Stimulated activated naive CD4-positive, alpha-beta T cell treated with Interleukin-2 at 50 U/mL for 16 hours (primary cell): ENCODE measurements at places on chromosomes 1 and 21.

- no peak for DNase-seq
Measured at GRCh38 chr1:221040691-221041285, 161.5 kb downstream of the HLX start.

- no peak for DNase-seq
Measured at GRCh38 chr1:4755864-4756504, 101.6 kb downstream of the AJAP1 start.

GRCh38 chr1:107459204-107459904 lies 318.5 kb downstream of the NTNG1 start:
- DNase-seq: no peak

DNA sequence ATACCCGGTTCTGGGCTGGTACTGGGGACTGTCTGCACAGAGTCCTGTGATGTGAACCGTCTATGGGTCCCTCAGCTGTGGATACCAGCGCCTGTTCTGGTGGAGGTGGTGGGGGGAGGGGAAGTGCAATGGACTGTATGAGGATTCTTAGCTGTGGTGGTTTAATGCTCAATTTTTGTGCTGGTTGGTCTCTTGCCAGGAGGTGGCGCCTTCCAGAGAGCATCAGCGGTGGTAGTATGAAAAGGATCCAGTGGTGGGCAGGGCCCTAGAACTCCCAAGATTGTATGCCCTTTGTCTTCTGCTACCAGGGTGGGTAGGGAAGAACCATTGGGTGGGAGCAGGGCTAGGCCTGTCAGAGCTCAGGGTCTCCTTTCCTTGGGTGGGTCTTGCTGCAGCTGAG lies 89.4 kb upstream of the B3GALT2 start:
- DNase-seq: no peak

DNA sequence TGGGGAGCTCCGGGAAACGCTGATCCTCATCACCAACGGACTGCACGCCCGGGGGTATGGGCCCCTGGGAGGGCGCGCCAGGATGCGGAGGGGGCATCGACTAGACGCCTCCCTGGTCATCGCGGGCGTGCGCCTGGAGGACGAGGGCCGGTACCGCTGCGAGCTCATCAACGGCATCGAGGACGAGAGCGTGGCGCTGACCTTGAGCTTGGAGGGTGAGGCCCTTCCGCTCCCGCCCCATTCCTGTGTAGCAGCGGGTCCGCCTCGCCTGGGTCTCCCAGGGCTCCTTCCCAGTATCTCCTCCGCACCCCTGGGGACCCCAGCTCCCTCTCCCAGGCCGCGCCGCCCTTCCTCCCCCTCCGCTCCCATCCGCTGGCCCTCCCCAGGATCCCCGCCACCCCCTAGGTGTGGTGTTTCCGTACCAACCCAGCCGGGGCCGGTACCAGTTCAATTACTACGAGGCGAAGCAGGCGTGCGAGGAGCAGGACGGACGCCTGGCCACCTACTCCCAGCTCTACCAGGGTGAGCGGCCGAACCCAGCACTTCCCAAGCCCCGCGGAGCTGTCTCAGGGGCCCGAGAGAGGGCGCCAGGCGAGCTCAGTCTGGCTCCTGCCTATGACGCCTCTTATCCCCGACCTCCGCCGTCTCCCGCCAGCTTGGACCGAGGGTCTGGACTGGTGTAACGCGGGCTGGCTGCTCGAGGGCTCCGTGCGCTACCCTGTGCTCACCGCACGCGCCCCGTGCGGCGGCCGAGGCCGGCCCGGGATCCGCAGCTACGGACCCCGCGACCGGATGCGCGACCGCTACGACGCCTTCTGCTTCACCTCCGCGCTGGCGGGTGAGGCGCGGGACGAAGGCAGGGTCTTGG lies 5.0 kb downstream of the HAPLN2 start:
- peak; percentile 33 for DNase-seq

GRCh38 chr21:45972716-45973474 lies 8.7 kb upstream of the COL6A1 start:
- no peak for DNase-seq

GRCh38 chr1:150149271-150150132 lies at the start of gene PLEKHO1:
Gene PLEKHO1 (plus strand): TSS chr1:150149916. CDS start chr1:150150258, 342 bp downstream.
- peak; percentile 85 for DNase-seq

DNA sequence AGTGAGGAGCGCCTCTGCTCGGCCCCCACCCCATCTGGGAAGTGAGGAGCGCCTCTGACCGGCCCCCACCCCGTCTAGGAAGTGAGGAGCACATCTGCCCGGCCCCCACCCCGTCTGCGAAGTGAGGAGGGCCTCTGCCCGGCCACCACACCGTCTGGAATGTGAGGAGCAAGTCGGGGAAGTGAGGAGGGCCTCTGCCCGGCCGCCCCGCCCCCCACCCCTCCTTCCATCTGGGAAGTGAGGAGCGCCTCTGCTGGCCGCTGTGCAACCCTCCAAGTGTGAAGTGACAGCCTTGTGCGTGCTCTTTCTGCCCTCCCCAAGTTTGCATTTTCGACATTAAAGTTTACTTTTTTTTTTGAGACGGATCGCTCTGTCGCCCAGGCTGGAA lies 5.1 kb upstream of the ZZZ3 start:
- peak; percentile 5 for DNase-seq

- peak; percentile 1 for DNase-seq
Measured at GRCh38 chr1:96845464-96845863, 123.9 kb downstream of the PTBP2 start.

- no peak for DNase-seq
Measured at GRCh38 chr1:110610084-110610483, 3.9 kb upstream of the KCNA2 start.

- DNase-seq: no peak
Measured at GRCh38 chr1:85952460-85952859, 204.1 kb downstream of the COL24A1 start.

GRCh38 chr1:17948594-17948993 lies 159.0 kb upstream of the IGSF21 start:
- no peak for DNase-seq

DNA sequence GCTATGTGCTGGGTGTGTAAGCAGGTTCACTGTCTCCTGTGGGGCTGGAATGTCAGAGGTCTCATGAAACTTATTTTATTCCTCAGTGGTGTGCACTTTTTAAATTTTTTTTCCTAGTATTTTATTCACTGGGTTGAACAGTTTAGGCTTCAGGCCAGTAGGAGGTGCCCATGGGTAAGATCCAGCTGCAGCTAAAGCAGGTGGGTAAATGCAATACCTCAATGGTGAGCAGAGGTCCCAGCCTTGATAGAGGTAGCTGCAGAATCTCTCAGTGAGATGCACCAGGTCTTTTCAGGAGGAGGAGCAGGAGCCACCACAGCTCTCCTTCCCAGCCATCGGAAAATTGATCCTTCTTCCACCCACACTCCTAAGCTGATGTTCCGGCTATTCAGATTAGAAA lies 12.6 kb upstream of the OR6N2 start:
- no peak for DNase-seq

GRCh38 chr1:158652721-158653334 lies 33.7 kb downstream of the SPTA1 start:
- no peak for DNase-seq

DNA sequence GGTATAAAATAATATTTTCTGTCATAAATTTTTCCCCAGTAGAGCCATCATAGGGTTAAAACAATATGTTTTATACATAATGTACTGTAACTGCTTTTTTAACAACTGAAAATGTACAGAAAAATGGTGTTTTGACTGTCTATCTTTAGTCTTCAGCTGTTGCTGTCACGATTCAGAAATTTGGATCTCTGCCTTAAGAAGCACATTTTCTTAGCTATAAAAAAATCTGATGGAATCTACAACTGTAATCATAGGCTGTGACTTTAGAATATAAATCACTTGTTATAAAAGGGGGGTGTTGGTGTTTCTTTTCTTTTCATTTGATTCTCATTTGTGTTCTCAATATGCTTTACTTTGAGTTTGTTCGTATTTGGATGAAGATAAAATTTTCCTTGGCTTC lies 187.5 kb downstream of the PDE4B start:
- DNase-seq: no peak
